Psoas muscle (tissue), 8 donors: ENCODE measurements at places on chromosomes 7 and 10.
A peak's percentile ranks its signal among the peaks of the same experiment; 100 is the strongest.

GRCh38 chr7:63117-63480, 129.3 kb upstream of the FAM20C start:
- no peaks in the 10 kb centered on the region for H3K27me3 ChIP-seq
- H3K4me1 ChIP-seq, result peaks cover 11% of the 10 kb centered on the region
- H3K27ac ChIP-seq, result no peak overlapping the region

DNA sequence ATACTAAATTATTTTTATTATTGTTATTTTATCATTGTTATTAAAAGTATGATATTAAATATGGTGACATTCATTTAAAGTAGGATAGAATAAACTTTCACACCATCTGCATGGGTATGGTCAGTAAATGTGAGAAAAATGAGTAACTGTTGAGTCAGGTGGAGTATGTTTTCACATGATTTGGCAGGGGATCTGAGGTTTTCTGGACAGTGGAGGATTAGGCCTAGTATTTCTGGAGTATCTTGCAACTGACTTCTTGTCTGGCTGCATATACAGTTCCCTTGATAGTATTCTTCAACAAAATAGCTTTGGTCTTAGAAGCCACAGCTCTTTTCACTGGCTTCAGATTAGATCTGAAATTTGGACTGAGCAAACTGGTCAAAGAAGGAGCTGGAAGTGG, 54.5 kb downstream of the GBF1 start:
- H3K4me1 ChIP-seq, result peaks cover 36% of the 10 kb centered on the region
- no peak for DNase-seq
- H3K27me3 ChIP-seq, result no peaks in the 10 kb centered on the region
- no peaks in the 10 kb centered on the region for H3K36me3 ChIP-seq

DNA sequence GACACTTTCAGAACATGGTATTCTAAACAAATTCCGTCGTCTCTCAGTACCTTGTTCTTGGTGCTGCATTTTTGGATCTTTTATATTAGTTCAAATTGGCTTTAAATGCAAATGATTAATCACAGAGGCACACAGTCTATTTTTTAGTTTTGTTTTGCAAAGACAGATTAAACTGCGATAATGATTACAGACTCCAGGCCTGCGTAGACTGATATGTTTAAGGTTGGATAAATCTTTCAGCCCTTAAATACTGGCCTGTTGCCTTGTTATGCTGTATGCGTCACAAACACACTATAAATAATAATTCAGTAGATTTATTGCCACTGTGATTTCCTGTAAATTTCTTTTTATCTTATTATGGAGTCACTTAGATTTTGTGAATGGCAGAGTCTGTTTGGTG, 19.3 kb downstream of the CACNB2 start:
- no peak for DNase-seq
- no peaks in the 10 kb centered on the region for H3K36me3 ChIP-seq
- H3K27ac ChIP-seq, result no peak overlapping the region
- H3K4me3 ChIP-seq, result no peak overlapping the region
- no peaks in the 10 kb centered on the region for H3K4me1 ChIP-seq

DNA sequence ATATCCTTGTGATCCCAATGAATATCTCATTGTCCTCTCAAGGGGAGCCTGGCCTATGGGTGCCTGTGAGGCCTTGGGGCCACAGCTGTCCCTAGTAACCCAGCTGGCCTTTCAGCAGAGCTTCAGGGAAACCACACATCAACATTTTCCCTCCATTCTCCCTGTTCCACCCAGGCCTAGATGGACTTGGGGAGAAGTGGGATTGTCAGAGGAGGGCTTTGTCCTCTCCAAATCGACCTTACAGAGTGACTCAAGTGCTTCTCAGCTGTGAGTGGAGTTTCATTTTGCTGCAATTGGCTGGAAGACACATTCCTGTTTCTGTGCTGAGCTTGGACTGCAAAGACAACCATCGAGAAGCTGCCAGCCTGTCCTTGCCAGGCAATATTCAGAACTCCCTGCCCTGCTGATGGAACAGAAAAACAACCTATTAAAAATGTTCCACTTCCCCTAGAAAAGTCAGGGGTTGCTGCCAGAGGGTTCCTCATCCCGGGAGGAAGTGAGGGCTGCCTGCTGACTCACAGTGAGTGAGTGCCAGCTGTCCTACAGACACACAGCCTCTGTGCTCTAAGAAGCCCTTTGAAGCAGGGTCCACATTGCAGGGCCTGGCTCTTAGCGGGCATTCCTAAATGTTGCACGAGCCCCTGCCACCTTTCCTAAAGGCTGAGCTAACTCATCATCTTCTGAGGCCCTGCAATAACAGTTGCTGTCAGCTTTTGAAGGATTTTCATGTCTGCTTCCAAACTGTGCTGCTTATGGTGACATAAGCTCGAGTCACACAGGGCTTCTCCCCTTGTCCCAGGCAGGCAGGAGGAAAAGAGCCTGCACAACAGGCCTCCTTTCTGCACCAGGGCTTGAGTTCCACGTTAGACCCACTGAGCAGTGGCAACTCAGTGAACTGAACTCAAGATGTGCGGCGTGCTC, 20.5 kb downstream of the STRA8 start:
- H3K36me3 ChIP-seq, result no peaks in the 10 kb centered on the region
- peak; percentile 77 for DNase-seq
- peak overlapping the region; percentile 18 for H3K4me3 ChIP-seq
- H3K27me3 ChIP-seq, result no peaks in the 10 kb centered on the region
- peak overlapping the region; percentile 72 for H3K27ac ChIP-seq

DNA sequence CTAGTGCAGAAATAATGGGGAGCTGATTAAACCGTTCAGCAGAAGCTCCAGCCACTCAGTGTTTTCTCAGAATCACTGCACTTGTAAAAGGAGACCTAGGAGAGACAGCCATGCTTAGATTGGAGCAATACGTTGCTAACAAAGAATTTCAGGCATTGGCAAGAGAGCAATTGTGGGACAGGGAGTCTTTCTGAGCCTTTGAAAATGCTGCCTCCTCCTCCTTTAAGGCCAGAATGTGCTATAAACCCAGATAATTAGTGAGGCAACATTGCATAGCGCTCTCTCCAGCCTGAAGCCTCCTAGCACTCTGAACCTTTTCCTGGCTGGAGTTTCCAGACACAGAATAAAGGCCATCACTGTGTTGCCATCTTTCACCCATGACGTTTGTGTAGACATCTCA, 18.5 kb upstream of the PTPRN2 start:
- no peak for DNase-seq
- no peaks in the 10 kb centered on the region for H3K27me3 ChIP-seq
- H3K36me3 ChIP-seq, result no peaks in the 10 kb centered on the region
- H3K4me1 ChIP-seq, result no peaks in the 10 kb centered on the region
- H3K4me3 ChIP-seq, result no peak overlapping the region

DNA sequence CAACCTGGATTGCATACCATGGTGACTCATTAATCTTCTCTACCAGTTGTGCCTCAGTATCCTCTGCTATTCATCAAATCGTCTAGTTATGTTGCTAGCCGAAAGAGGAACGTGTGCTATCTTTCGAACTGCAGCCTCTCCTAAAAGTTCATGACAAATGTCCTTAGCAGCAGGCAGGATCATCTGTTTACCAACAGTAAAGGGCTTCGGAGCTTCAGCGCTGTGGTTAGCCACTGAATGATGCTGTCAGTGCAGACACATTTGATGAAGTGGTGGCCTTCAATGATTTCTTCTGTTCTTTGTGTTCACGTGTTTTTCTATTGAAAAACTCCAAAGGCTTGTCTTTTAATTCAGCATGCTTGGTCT, 68.8 kb downstream of the CSTF2T start:
- no peaks in the 10 kb centered on the region for H3K36me3 ChIP-seq
- peak overlapping the region; percentile 52 for H3K4me3 ChIP-seq
- H3K27ac ChIP-seq, result peak overlapping the region; percentile 80

DNA sequence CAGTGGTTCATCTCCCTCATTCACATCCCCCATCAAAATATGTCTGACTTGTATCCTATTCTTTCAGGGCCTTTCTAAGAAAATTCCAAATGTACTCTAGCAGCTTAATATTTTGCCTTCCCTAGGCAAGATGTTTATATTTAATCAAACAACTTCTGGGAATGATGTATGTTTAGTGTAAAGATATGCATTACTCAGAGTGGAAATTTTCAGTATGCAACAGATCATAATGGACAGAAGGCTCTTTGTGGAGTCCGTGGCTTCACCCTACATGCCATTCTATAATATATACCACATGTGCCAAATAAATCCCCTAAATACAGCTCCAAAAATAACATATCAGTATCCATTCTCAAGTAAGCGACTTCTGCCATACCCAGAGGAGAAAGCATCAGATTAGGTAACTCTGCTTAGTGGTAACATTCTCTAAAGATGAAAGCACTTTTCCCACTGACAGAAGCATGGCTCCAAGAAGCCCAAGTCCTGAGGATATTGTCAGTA, 316.6 kb downstream of the KCNMA1 start:
- no peak for DNase-seq
- no peaks in the 10 kb centered on the region for H3K36me3 ChIP-seq
- no peak overlapping the region for H3K27ac ChIP-seq
- no peak overlapping the region for H3K4me3 ChIP-seq
- peaks cover 25% of the 10 kb centered on the region for H3K4me1 ChIP-seq

- peak overlapping the region; percentile 85 for H3K4me3 ChIP-seq
- no peaks in the 10 kb centered on the region for H3K27me3 ChIP-seq
- DNase-seq, result no peak
- H3K4me1 ChIP-seq, result peaks cover 14% of the 10 kb centered on the region
Measured at GRCh38 chr7:114088470-114088940, 169.7 kb upstream of the PPP1R3A start.

DNA sequence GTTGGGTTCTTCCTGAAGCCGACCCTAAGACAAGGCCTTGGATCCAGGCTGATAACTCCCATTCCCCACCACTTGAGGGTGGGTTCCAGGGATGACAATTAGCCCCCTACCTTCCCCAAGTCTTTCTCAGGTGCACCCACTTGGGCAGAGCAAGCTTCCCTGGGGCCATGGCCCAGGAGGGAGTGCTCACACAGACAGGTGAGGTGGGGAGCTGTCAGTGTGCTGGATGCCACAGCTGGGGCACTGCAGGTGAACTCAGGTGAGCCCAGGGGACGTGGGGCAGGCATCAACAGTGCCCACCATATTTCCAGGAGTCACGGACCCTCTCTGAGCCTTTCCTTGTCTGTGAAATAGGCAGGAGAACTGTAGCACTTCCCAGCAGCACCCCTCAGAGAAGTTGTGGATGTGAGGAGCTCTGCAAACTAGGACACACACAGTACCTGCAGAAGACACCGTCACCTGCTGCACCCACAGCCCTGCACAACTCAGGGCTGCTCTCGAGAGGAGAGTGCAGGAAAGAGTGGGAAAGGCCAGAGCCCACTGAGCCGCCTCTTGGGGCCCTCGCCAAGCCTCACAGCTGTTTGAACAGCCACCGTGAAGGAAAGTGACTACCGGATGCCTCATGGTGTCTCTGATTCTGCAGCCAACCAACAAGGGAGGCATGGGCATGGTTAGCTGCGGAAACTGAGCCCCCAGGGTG, 17.9 kb downstream of the SH3PXD2A start:
- no peak overlapping the region for H3K27ac ChIP-seq
- H3K36me3 ChIP-seq, result no peaks in the 10 kb centered on the region
- peak overlapping the region; percentile 5 for H3K4me3 ChIP-seq
- peaks cover 77% of the 10 kb centered on the region for H3K4me1 ChIP-seq
- no peak for DNase-seq

DNA sequence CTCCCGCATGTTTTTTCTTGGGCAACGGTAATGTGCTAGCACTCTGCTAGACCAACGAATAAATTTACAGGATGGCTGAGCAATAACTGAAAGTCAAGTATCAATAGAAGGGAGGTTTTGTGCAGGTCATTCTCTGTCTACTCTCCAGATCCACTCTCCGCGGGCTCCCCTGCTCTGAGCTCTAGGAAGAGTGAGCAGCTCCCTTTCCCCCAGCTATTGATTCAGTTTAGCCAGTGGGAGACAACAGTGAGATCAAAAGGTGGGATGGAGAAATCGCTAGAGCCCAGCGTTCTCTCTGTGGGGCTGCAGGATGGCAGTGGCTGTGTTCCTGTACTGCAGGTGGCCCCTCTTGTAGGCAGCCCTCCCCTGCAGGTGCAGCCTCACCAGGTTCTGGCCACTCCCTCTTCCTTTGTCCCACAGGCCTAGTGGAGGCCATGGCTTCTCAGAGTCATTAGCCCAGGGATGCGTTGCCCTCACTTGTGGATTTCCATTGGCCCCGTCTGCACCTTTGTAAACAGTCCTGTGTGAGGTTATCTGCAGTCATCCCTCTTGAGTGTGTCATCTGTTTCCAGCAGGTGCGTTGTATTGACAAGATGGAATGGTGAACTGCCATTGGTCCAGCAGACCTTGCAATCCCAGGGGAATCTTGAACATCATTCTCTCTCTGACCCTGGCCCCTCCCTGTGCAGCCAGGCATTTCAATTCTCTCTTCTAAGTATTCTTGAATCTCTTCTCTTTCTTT, 11.1 kb downstream of the MSRB2 start:
- H3K27me3 ChIP-seq, result no peaks in the 10 kb centered on the region
- no peak overlapping the region for H3K4me3 ChIP-seq
- H3K36me3 ChIP-seq, result peaks cover 9% of the 10 kb centered on the region

- no peaks in the 10 kb centered on the region for H3K27me3 ChIP-seq
- DNase-seq, result no peak
- H3K36me3 ChIP-seq, result no peaks in the 10 kb centered on the region
- peak overlapping the region; percentile 14 for H3K27ac ChIP-seq
- no peaks in the 10 kb centered on the region for H3K4me1 ChIP-seq
- H3K4me3 ChIP-seq, result no peak overlapping the region
Measured at GRCh38 chr10:122492999-122493481, 31.7 kb downstream of the HTRA1 start.

- H3K4me3 ChIP-seq, result no peak overlapping the region
- no peak overlapping the region for H3K27ac ChIP-seq
- no peaks in the 10 kb centered on the region for H3K27me3 ChIP-seq
- DNase-seq, result no peak
- H3K36me3 ChIP-seq, result no peaks in the 10 kb centered on the region
Measured at GRCh38 chr7:72793791-72794190, 34.2 kb downstream of the TYW1B start.

GRCh38 chr10:9877978-9878377, 1139.7 kb upstream of the CELF2 start:
- DNase-seq, result no peak
- no peaks in the 10 kb centered on the region for H3K4me1 ChIP-seq
- H3K27ac ChIP-seq, result no peak overlapping the region

DNA sequence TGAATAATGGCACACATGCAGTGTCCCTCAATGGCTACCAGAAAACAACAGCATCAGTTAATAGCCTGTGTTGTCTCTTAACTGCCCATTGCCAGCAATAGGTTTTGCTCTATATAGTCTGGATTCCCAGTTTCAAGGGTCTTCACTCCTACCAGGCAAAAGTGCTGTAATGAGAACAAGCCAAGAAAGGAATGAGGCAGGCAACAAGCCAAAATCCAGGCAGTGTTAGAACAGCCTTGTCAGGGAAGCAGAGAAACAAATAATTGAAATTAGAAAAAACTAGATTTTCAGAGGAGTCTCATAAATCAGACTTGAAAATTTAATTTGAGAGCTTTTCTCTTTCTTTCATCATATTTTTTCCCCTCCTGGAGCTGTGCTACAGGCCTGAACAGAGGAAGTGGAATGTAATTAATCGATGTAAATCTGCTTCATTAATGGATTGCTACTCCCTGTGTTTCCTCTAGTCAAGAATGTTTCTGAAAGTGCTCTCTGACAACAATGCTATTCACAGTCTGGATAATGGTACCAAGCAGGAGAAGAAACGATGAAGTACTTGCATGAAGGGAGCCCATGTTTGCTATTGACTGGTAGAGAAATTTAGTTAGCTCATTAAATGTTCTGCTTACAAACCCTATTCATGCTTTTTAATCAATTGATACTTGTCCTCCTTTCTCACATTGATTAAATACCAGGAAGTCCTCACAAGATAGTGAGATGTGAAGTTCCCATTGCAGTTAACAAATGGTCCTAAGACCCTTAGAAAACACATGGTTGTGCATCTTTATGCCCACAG, 202.0 kb upstream of the LRRTM3 start:
- no peak overlapping the region for H3K27ac ChIP-seq
- no peaks in the 10 kb centered on the region for H3K36me3 ChIP-seq
- no peaks in the 10 kb centered on the region for H3K4me1 ChIP-seq
- no peak overlapping the region for H3K4me3 ChIP-seq
- no peak for DNase-seq
